Body of pancreas (tissue), 4 donors: ENCODE measurements at places on chromosomes 2 and 18.

- no peak for DNase-seq
Observed at GRCh38 chr2:230898016-230898712, 26.9 kb downstream of the GPR55 start.

- no peak for DNase-seq
Observed at GRCh38 chr2:62462211-62462610, 43.8 kb downstream of the TMEM17 start.

DNA sequence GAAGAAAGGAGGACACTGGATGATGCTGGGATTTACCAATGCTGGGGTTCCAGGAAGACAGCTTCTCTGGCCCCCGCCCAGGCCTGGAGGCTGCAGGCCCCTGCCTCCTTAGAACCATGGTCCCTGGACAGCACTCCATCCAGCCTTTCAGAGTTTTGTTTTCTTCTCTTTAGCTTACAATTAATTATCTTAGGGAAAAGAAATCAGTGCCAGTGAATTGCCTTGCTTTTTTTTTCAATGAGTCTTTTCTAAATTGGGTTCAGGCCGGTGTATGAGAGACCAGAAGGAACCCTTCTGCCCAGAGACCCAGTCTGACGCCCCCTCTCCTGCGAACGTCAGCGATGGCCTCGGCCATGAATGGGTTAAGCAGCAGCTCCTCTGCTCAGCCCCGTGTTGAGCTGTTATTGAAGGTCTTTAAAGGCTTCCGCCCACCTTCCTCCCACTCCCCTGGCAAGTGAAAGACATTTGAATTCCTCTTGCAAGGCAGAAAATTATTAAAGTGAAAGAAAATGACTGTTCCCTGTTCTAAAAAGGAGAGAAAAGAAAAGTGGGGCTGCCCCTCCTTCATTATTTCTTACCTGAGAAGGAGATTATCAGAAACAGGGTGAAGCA is 65.7 kb upstream of the CHMP1B start:
- DNase-seq = no peak

DNA sequence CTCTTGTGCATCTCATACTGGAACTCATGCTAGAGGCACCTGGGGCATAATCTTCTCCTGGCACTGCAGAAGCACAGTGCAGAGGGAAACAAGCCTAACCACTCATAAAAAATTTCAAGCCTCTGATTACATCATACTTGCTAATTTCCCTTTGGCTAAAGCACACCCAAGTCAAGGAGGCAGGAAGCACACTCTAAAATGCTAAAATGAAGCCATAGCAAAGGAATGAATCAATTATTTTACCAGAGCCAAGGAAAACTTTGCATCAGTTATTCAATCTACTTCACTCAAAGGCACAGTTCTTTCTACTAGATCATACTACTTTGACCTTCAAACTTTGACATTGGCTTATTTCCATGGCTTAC is 79.6 kb upstream of the SPOPL start:
- DNase-seq = no peak

DNA sequence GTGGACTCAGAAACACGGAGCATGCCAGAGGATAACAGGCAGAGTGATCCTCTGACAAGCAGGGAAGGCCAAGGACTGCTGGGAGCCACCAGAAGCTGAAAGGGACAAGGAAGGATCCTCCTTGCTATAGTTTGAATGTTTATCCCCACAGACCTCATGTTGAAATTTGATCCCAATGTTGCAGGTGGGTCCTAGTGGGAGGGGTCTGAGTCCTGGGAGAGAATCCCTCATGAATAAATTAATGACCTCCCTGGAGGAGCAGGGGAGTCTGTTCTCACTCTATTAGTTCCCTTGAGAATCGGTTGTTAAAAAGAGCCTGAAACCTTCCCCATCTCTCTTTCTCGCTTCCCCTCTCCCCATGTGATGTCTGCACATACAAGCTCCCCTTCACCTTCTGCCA is 124.4 kb downstream of the FBXO15 start:
- no peak for DNase-seq

DNA sequence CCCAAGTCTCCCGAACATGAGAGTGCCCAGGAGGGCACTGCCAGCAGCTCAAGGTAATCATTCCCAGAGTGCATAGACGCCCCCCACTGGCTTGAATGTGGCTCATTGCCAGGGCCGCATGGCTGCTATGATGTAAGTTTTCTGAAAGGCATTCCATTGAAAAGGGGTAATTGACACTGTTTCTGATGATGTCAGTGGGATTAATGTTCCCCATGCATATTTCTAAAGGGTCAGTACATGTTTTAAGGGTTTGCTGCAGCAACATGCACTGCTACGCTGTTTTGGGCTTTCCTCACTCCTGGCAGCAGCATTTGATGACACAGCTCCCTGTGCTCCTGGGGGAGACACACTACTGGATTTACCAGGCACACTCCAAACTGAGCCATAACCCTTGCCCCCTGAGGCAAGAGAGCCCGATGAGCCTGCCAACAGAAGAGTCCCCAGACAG is 36.7 kb downstream of the KIAA2012 start:
- peak; percentile 18 for DNase-seq

GRCh38 chr18:11177382-11177781 is 28.0 kb upstream of the PIEZO2 start:
- no peak for DNase-seq

- DNase-seq = no peak
Observed at GRCh38 chr2:188450732-188451483, 159.2 kb downstream of the GULP1 start.

DNA sequence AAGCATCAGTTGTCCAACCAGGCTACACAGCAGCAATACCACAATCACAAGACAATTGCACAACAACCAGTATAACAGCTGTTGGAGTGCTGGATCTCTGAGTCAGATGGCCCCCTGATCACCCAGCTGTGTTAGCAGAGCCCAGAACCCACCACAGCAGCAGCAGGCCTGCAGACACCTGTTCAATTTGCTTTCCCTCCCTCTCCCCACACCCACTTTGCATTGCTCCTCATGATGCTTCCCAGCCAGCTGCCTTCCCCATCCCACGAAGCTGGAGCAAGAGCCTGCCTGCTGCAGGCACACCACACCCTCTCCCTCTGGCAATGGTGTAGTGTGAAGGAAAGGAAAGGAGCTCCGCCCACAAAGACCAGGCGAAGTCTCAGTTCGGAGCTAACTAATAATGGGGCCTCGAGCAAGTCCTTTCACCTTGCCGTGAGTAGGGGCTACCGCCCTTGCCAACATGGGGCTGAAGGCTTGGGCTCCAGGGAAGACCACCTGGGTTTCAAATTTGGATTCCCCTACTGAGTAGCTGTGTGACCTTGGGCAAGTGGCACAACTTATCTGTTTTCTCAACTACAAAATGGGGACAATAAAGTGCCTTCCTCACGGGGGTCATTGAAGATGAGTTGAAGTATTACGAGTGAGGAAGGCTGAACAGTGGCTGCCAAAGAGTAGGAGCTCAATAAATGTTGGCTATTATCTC is 19.4 kb upstream of the ZBTB7C start:
- DNase-seq = no peak

DNA sequence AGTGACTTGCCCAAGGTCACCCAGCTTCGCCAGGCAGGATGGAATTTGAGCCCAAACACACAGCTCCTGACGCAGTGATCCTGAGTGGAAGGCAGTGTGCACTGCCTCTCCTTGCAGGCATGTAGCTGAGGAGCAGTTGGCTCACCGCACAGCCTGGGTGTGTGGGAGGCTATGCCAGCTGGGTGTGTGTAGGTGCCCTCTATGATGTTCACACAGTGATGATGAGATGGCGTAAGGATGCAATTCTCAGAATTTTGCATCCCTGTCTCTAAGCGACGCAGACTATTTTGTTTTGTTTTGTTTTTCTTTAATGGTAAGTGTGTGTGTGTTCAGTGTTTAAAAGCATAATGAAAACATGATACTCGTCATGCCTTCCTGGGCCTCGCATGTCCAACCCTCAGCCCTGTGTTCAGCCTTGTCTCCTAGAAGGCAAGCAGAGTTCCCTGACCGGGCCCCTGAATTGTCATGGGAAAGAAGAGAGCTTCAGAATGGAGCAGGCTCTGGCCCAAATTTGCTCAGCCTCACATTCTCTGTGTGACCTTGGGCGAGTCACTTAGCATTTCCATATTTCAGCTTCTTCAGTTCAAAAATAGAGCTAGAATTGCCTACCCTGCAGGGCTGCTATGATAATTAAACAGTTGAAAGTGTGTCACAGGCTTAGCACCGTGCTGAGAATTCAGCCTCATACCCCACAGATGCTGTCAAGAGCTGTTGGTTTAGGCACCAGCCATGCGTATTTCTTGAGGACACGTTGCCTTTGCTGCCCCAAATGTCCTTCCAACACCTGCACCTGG is 603.6 kb upstream of the RAB6C start:
- no peak for DNase-seq

DNA sequence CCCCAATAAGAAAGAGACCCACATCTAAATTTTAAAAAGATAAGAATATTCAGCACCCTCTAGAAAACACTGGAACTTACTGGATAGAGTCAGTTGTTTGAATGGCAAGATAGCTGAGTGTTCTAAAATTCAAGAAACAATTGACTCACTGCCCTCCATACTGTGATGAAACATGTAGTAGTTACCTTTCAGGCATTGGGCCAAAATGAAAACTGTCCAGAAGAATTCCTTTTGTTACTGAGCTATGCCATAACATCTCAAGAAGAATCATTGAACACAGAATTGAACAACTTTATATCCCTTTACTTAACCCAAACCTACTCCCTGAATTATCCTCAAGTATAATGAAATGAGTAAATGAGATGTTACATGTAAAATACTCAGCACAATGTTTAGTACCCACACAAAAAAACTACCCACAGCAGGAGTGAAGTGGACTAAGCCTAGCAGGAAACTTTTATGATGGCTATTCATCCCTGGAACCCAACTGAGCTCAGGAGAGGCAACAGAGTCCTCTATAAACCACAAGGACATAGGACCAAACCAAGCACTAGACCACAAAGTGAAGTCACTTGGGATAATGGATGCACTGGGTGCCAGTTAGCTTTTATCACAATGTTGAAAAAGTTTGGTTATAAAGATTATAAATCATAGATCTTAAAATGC is 32.7 kb downstream of the RBM43 start:
- DNase-seq = no peak

GRCh38 chr2:120596191-120596811 is 139.4 kb upstream of the GLI2 start:
- no peak for DNase-seq

GRCh38 chr2:26735097-26735496 is 29.0 kb upstream of the SLC35F6 start:
- no peak for DNase-seq

GRCh38 chr2:105439141-105439540 is 40.3 kb upstream of the FHL2 start:
- no peak for DNase-seq

DNA sequence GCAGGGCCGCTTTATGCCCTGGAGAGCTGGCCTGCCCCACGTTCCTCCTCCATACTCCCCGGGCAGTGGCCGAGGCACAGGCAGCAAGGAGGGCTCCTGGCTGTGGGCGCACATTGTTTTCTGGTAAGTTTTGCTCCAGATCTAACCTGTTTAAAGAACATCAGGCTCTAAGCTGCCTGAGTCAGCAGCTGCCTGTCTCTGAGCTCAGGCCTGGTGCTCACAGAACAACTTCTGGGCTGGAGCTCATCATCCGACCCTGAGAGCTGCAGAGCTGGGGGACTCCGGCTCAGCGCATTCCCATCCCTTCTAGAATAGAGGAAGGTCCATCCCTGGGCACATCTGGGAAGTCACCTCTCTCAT is 54.5 kb upstream of the PXDN start:
- DNase-seq = no peak

- no peak for DNase-seq
Observed at GRCh38 chr2:236167297-236168109, 683 bp downstream of the GBX2 start.

DNA sequence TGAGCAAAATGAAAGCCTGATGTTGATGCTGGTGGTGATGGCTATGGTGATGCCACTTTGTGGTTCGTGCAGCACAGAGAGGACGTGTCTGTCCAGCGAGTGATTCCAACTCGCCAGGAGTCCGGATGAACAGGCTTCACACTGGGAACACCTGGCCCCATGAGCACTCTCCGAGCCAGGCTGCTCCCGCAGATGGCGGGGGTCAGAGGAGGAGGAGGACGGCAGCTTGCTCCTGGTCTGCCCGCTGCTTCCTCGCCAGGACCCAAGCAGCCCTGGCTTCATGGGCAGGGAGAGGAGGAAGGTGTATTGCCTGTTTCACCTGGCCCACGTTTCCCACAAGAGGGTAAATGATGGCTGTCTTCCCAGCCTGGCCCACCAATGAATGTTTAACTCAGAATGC is 121.6 kb downstream of the MTCL1 start:
- no peak for DNase-seq

GRCh38 chr18:6044319-6044718 is 149.0 kb upstream of the TMEM200C start:
- no peak for DNase-seq

- DNase-seq = no peak
Observed at GRCh38 chr2:204665771-204666170, 120.5 kb downstream of the PARD3B start.

DNA sequence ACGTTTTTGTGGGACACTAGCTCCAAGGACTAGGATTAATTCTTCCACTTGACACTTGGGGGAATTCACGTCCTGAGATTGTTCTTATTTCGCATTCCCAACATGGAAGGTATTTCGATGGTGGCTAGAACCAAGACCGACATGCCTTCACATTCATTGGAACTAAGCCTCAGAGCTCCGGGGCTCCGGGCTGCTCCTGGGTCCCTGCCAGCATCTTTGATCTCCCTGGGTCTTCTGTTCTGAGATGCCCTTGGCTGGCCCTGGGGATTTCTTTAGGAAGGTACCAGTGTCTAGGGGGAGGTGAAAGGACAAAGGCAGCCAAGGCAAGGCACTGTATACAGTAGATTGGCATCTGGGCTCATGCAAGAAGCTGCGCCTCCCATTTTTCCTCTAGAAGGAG is 76.8 kb downstream of the DYSF start:
- DNase-seq = no peak

- no peak for DNase-seq
Observed at GRCh38 chr18:70994116-70994515, 705.3 kb downstream of the SOCS6 start.

DNA sequence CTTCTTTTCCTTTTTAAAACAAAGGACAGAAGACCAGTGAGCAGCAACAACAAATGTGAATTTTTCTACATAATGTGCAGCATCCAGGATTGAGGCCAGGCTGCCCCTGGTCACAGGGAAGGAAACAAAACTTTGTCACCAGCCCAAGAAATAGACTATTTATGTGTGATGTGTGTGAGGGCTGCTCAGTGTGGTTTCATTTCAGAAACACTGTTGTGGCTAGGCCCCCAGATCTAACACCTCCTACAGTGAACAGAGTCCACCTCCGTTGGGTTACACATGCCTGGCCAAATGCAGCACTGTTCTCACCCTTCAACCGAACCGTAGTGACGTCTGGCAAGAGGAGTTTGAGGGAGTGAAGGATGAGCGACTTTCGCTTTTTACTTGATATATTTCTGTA is 146.3 kb upstream of the RIOK3 start:
- DNase-seq = no peak

- no peak for DNase-seq
Observed at GRCh38 chr2:55489467-55490062, 30.0 kb upstream of the CFAP36 start.

- no peak for DNase-seq
Observed at GRCh38 chr18:50285631-50286321, 1.7 kb downstream of the CXXC1 start.

DNA sequence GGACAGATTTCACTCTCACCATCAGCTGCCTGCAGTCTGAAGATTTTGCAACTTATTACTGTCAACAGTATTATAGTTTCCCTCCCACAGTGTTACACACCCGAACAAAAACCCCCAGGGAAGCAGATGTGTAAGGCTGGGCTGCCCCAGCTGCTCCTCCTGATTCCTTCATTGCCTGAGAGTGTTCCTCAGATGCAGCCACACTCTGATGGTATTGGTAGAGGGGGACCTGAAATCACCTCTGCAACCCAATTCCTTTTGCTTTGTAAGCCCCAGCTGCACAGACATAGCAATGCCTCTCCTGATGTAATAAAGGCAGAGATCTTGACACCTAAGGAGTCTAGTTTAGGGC is 1529.8 kb downstream of the RPIA start:
- no peak for DNase-seq
